ENCODE measurements at places on chromosomes 13 and 19.

DNA sequence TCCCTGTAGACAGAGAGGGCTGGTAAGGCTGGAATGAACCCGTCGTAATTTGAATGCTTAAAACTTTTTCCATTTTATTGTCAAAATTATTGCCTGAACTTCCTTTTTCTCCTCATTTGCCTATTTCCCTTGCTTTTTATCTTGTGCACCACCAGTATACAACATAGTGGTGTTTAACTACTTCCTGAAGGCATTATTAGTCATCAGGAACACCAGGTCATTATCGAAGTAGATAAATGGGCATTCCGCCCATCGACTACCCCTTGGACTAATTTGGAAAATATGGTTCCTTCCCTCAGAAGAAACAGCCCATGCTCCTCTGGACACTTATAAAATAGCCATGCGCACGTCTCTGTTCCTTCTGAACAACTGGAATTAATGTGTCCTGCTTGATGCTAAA, 232.1 kb downstream of the TM9SF2 start:
- no peak for DNase-seq

DNA sequence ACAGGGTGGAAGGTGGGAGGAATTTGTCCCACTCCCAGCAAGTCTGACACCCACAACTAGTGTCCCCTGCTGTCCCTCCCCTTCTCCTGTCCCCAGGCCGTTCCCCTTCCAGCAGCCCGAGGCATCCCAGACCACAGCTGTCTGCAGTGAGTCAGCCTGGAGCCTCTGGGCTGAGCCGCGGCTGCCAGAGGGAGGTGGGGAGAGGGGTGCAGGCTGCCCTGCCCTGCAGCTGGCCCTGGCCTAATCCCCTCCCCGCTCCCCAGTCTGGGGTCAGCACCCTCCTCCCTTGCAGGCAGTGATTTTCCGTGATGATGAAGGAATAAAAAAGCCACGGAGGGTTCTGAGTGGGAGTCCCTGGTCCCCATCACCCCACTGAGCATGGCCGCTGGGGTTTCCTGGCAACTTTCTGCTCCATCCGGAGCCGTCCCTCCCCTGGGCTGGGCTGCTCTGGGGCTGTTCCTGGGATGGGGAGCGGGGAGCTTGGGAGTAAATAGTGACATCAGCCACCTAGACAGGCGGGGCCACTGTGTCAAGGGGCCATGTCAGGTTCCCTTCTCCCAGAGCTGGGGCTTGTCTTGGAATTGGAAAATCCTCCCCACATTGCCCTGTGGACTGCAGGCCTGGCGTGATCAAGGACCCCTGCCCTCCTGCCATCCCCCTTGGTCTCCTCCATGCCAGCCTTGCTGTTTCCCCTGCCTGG, 16.8 kb downstream of the SPC24 start:
- no peak for DNase-seq

DNA sequence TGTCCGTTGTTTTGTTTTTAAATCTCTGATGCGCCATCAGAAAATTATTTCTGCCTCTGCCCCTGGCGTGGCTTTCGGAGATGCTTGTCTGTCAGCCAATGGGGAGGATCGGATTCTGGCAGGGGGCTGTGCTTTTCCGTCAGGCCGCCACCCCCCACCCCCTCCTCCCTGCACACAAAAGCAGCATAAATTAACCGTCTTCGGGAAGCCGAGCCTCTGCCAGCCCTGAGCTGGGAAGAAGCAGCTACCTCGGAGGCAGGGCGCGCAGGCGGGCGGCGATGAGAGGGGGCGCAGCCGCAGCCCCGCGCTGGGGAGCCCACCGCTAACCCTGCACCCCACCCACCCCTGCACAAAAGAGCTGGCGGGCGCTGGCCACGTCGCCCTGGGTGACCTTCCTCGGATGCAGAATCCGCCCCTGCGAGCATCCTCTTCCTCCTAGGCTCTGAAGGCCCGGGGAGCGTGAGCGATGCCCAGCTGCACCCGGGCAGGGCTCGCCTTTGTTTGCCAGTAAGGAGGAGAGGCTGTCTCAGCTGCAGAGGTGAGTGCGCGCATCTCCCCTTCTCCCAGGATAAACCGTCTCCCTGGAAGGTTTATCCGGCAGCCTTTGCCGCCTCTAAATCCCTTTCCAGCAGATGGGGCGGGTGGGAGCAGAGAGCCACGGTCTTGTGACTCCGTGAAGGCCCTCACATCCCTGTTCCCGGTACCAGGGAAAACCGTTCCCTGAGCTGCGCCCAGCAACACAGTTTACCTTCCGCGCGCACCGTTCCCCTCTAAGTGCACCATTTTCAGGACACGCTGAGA, at the start of gene ATCAY:
TSS of gene ATCAY (plus strand) at position 215 of the 801 bp plus-strand sequence. CDS start 5,083 bp downstream, outside the sequence.
- no peak for DNase-seq

DNA sequence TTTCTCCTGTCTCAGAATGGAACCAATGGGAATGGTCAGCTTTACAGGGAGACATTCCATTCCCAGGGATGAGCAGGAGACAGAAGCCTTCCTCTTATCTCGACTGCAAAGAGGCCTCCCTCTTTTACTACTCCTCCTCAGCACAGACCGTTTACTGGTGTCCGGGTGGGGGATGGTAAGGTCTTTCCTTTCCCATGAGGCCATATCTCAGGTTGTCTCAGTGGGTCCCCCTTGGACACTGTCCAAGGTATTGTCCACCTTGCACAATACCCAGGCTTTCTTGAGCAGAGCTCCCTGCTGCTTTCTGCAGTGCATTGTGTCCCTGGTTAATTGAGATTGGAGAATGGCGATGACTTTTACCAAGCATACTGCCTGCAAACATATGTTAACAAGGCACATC, 7.5 kb upstream of the ZNF808 start:
- no peak for DNase-seq

DNA sequence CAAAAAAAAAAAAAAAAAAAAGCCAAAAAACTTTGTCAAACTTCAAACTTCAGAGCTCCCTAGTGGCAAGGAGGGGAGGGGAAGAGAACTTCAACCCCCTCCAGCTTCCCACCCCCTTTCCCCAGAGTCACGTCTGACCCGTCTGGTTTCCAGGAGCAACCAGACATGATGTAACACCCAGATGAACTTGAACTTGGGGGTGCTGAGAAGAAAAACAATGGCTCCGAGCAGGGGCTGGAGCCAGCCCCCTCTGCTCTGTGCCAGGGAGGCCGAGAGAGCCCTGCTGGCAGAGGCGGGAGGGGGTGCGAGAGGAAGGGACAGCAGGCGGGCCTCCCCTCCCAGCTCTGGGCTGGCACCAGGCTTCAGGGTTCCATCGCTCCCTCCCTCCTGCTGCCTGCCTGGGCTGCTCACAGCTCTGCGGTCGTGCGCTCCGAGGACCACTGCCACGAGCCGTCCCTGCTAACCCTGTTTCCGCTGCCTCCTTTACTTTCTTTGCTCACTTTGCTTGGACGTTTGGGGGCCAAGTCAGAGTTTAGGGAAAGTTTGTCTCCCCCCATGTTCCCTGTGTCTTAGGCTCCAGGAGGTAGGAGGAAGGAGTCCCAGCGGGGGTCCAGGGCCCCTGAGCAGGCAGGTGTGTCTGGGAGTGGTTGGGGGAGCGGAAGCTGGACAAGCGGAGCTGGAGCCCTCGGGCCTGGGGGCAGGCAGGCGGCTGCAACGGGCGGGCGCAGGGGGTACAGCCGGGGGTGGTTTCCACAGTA, 11.1 kb downstream of the LYL1 start:
- DNase-seq = no peak

DNA sequence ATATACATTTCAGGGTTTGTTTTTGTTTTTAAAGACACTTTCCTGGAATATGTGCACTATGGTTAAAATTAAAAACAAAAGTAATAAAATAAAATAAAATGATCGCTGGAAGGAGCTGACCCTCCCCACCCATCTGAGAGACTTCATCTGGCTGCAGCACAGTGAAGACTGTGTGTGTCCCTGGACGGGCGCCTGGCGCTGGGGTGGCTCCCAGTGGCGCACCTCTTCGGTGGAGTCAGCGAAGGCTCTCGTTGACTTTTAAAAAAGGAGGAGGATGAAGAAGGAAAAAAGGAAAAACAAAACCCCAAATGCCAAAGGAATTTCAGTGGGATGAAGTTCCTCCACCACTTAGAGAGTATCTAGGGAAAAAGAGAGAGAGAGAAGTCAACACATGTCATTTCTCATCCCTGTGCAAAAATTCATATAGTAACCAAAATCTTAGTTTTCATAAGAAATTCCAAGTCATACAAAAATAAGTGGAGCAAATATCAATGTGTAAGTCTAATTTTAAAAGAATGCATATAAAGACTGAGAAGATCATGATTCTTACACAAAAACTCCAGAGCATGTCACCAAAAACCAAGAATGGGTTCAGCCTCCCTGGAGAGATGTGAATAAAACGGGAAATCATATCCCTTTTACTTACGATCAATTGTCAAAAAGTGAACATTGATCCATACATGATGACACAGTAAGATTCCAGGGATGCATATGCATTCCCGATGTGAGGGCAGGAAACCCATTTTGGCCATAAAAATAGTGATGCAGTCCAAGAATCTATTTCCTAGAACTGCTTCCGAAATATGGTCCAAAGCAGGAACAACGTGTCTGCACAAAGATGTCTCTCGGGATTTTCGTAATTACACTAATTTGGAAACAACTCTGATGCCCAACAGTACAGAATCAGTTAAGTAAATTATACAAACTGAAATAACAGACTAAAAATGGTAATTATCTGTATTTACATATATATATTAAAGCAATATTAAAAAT, 123.8 kb downstream of the STK24 start:
- DNase-seq = no peak
